ENCODE measurements at places on chromosomes 3 and 15.

DNA sequence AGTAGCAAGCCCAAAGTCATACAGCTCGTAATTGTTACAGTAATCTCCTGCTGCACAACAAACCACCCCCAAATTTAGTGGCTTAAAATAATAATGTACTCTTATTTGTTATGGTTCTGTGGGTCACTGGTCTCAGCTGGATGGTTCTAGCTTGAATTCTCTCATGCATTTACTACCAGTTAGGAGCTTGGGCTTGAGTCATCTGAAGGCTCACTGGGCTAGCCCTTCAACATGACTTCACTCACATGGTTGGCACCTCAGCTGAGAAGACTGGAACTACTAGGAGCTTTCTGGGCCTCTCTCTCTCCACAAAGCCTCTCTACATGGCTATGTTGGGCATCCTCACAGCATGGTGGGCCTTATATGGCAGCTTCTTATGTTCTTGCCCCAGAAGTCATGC, 12.5 kb downstream of the PCOLCE2 start:
- no peak for DNase-seq

- DNase-seq, result no peak
Observed at GRCh38 chr15:29724026-29724425, 98.2 kb downstream of the TJP1 start.

DNA sequence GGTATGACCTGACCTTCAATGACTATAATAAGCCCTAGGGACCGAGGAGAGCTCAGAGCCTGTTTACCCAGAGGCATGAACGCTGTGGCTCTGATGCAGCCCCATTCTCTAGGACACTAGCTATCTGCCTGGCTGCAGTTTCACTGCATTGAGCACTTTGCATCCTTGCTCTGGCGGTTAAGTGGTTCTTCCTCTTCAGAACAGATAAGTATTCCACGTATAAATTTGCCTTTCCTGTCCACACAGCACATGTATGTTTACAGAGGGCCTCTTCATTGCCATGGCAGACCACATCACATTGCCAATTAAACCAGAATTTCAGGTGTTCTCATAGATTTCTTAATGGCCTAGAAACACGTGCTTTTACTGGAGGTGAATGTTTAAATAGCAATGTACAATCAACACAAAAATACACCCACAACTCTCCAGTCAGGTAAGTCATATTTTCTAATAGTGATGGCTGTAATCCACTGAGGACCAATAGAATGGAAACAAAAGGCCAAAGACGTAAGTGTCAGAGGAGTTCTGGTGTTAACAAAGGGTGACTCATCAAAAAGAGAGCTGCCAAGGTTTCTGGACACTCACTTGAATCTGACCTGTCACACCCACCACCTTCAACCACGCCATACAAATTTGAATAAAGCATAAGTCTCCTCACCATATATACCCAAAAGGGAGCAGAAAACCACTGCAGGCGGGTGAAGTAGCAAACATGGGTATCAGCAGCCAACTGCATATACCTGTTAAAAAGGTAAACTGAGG, 553.4 kb downstream of the OCA2 start:
- DNase-seq, result no peak

DNA sequence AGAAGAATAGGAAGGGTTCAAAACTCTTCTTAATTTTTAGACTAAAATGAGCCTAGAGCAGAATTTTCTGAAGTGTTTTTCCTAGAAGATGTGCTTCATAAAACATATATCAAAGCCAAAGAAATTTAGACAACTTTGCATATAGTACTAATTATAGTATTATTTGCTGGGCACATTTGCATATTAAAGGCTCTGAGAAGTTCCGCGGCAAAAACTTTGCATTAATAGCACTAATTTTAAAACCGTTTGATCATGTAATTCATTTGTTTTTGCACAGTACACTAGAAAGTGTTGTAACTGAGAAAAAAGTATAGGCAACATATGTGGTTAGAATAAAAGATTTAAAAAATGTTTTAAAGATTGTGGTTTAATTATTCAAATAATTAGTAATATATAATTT, 412.0 kb upstream of the NR2F2 start:
- no peak for DNase-seq

- no peak for DNase-seq
Observed at GRCh38 chr3:123718108-123718507, 133.3 kb upstream of the HACD2 start.

DNA sequence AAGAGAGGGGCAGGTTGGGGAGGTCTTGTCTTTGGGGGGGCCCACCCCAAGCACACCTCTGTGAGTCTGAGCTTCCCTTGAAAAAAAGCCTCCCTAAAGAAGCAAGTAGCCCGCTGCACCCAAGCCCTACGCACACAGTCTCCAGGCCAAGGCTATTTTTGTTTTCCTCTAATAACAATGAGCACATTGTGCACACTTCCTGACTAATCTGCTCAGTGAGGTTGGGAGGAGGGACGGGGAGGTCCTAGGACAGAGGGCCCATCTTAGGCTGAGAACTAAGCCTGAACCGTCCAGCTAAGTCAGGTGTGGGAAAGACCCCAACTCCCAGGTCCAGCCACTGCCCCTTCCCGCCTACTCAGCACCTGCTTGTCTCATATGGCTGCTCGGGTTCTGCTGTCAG, 87.2 kb downstream of the HMG20A start:
- no peak for DNase-seq

- DNase-seq, result no peak
Observed at GRCh38 chr3:159795042-159795441, 193.6 kb upstream of the IL12A start.

GRCh38 chr15:45799508-45799907, 164.7 kb downstream of the SQOR start:
- DNase-seq, result no peak

DNA sequence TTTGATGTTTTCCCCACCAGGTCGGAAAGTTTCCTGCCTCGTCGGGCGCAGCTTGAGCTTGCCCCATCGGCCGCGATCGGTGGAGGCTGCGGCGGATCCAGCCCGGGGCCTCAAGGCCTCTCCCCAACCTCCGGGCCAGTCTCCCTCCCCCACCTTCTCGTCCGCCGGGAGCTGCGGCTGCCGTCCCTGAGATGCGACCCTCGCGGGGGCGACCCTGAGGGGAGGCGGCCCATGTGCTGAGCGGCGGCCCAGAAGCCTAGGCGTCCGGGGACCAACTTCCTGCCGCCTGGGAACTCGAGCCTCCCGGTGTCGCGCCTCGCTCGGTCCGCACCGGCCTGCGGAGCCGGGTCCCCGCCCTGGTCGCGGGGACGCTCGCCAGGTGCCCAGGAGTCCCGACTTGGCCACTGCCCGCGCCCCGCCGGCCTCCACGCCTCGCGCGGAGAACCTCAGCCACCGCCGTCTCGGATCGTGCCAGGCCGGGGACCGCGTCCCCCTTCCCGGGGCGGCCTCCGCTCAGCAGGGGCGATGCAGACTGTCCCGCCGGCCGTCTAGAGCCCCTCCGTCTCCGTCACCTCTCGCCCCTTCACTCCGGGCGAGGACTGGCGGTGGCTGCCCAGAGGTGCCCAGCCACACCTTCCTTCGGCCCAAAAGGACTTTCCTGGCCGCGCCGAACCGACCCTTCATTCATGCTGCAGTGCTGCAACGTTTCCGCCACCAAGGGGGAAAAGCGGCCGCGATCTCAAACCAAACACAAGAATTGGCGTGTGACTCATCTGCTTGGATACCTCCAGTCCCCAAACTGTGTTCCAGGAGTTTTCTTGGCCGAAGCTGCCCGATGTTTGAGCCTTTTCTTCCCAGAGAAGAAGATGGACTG, 656 bp downstream of the SLMAP start:
- DNase-seq, result no peak

GRCh38 chr3:4099607-4100006, 203.6 kb upstream of the SETMAR start:
- no peak for DNase-seq

DNA sequence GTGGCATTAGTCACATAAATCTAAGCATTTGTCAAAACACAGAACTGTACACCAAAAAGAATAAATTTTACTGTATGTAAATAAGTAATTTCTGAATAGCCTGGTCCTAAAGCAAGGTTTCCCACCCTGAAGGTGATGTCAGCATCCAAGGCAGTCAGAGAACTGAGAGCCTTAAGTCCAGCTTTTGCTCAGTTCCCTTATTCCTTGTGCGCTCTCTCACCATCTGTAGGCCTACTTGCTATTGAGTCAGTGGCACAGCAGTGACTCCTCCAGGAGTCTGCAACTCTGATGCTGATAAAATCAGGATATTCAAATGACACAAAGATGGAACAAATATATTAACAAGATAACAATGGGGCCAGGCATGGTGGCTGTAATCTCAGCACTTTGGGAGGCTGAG, 22.3 kb downstream of the VPS39 start:
- no peak for DNase-seq

GRCh38 chr3:126721246-126721645, 17.2 kb downstream of the CHCHD6 start:
- no peak for DNase-seq

DNA sequence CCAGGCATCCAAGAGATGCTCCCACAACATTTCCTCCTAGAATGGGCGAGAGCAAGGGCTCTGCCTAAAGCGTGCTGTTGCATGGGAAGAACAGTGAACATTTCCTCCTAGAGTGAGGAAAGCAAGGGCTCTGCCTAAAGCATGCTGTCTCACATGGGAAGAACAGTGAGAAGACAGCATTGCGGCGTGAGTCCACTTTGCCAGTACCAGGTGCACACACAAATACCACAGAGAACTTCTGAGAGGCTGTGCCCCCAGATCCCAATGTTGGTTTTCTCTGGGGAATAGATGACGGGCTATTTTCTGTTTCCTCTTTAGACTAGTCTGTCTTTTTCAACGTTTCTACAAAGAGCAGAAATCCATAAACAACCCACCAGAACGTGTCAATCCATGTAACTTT, 142.9 kb downstream of the LRRK1 start:
- DNase-seq, result no peak

DNA sequence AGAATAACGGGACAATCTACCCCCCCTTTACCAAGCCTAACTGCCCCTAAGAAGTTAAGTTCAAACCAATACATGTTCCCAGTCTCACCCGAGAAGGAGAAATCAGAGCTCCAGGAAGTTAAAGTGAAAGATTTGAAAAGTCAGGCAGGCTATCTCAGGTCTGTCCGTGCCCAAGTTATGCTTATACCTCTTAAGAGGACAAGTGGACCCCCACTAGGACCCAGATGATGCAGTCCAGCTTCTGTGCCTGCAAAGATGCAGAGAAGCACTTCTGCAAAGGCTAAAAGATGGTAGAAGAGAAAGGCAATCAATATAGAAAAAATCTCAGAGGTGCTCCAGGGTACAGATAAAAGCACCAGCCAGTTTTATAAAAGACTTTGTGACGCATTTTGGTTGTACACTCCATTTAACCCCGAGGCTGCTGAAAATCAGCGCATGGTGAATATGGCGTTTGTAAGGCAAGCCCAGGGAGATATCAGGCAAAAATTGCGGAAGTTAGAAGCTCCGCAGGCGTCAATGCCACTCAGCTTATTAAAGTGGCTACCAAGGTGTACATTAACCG, 9.8 kb upstream of the SLC9C1 start:
- DNase-seq, result no peak

GRCh38 chr15:37767841-37768455, 166.5 kb upstream of the TMCO5A start:
- DNase-seq, result no peak

DNA sequence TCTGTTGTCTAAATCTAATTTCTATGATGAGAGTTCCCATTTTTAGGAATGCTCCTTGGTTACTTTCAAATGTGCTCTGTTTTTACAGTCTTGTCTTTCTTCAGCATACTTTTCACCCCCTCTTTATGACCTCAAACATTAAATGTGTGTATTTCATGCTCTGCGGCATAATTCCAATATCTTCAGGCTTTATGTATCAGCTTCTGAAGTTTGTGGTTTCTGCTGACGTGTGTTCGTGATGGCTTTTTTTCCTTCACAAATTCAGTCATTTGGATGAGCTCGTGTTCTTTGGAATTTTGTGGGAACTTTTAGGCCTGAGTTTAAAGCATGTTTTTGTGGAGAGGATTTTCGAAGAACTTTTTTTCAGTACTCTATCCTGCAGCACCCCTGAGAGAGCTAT, 97.7 kb upstream of the CHRNA7 start:
- no peak for DNase-seq

DNA sequence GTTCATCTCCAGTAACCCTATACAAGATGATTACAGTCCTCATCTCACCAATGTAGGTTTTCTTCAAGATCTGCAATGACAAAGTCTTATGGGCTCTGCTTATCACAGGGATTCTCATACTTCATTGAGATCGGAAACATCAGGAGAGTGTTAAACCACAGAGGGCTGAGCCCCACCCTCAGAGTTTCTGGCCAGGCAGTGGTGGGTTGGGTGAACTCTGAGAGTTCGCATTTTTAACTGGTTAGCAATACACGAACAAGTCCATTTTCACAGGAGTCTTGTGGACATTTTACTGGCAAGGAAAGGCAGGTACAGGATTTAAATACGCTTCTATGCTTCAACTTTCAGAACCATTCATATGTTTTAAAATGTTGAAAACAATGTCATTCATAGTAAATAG, 366.7 kb upstream of the ROBO2 start:
- DNase-seq, result no peak

- DNase-seq, result no peak
Observed at GRCh38 chr15:91055548-91056331, 33.3 kb upstream of the VPS33B start.

DNA sequence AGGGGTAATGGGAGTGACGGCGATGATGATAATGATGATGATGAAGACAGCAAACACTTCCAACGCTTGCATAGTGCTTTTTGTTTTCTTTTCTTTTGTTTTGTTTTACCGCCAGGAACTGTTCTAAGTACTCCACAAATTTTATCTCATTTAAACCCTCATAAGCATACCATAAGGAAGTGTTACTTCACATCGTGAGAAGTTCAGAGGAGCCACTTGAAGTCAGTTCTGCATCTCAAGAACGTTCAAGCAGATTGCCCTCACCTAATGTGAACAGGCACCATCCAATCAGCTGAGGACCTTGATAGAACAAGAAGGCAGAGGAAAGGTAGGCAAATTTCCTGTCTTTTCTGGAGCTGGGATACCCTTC, 104.1 kb downstream of the LSM3 start:
- no peak for DNase-seq

GRCh38 chr3:12629560-12629959, 34.4 kb downstream of the RAF1 start:
- DNase-seq, result no peak

DNA sequence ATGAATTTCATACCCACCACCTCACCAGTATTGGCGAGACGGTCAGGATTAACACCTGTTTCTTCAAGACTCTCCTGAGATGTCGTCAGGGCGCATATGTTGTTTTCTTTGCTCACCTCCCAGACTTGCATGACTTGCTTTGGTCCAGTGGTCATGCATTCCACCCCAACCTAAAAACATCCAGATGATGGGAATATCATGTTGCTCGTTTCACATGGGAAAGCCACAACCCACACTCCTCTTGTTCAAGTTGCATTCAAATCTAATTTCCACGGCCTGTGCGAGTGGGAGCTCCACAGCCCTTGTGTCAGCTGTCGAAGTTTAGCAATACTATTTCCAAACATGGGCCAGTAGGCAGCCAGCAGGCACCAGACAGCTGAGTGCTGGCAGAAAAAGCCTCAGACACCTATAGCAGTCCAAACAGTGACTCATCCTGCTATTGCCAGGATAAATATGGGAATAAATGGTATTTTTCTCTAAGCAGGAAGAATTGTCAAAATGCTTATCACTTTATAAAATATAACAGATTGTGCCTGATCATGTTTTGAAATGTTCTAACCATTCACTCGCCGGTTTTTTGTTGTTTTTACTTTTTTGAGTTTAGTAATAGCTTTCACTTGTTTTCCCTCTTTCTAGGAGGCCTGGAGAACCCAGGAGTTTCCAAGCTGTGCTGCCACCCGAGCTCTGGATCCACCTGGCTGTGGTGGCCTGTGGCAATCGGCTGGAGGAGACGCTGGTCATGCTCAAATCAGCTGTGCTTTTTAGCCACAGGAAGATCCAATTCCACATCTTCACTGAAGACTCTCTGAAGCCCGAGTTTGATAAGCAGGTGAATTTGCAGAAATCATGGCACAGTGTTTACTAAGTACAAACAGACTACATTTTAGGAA, 20.1 kb downstream of the GXYLT2 start:
- DNase-seq, result no peak
